ENCODE measurements at places on chromosomes 3 and 15.

- DNase-seq = peak; percentile 82
Observed at GRCh38 chr3:16842272-16843270, 42.2 kb upstream of the PLCL2 start.

- DNase-seq = no peak
Observed at GRCh38 chr3:155809181-155809580, 3.1 kb upstream of the C3orf33 start.

DNA sequence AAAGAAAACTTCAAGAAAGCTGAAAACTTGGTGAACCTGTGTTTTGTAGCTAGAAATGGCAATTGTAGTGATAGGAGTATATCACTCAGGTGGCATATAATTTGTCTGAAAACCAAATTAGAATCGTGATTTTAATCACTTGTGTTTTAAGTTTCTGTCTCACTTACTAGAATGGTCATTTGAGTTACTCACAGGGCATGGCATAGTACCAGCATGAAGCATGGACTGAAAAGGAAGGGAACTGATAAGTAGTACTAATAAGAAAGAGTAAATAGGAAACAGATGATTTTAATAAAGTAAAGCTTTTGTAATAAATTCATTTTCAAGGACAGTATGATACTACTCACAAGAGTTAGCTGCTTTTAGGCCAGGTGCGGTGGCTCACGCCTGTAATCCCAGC is 22.1 kb downstream of the OSBPL11 start:
- no peak for DNase-seq

- no peak for DNase-seq
Observed at GRCh38 chr3:31041161-31041978, 146.9 kb upstream of the GADL1 start.

- DNase-seq = no peak
Observed at GRCh38 chr3:177405191-177405672, 207.9 kb upstream of the TBL1XR1 start.

DNA sequence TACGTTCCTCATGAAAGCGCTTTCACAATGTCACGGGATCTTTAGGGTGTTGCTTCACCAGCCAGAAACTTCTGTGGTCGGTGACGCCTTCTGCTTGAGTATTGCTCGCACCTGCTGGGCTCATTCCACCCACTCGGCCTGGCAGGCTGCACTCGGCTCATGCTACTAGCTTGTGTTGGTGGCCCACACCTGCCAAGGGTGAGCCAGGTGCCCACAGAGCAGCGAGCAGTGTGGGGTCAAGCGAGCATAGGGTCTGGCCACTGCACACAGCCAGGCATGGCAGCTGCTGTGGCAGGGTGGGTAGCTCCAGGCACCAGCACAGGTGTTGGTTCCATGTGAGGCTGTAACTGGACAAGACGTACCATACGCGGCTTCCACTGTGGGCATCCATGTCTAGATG is 202.9 kb upstream of the CADM2 start:
- DNase-seq = no peak

DNA sequence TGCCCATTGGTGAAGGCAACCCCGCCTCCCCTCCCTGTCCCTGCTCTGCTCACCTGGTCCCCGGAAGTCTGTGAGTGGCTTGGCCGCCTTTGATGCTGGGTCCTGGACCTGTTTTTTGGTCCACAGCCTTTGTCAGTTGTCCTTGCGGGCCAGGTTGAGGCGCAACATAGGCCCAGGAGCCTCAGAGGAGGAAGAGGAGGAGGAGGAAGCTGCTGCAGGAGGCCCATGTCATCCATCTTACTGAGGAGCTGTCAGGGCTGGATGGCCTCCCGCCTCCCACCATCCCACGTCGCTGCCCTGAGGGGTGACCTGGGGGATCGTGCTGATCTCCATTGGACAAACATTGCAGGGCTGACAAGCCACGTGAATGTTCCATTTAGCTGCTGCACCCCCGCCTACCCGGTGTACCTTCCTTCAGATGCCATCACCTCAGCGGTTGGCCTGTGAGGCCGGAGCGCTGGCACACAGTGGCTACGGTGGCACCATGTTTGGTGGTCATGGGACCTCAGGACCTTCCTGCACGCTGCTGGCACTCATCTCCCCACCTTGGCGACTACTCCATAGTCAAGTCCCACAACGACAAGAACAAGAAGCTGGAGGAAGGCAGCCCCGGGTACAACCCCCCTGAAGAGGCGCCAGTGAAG is 106.3 kb downstream of the SMAD6 start:
- no peak for DNase-seq

GRCh38 chr3:156030723-156031122 is 89.7 kb upstream of the KCNAB1 start:
- no peak for DNase-seq

- DNase-seq = no peak
Observed at GRCh38 chr15:64990168-64990470, 405 bp upstream of the SPG21 start.

DNA sequence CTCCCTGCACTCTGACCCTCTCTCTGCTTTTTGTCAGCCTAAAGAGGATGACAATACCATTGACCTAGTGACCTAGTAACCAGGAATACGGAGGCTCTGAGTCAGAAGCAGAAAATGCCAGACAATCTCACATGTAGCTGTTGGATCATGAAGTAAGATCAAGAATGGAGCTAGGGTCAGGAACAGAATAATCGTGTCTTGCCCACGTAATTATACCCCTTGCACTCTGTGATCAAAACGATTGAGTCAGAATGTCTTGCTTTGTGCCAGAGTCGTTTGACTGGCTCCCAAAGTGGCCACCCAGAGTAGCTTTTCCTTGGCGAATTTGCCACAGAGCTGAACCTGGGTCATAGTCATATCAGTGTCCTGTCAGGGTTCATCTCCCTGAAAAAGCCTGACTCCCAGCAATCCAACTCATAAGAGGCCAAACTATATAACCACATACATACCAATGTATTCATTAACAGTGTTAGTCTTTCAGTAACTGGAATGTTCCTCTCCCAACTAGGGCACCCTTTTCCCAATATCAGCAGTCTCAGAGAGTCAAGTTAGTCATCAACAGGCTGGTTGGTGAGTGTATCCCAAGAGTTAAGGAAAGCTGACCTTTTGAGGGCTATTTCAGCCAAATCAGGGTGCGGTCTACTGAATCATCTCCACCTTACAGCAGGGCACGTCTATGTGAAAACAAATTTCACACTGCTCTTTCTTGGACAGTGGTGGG is 5.0 kb upstream of the CDV3 start:
- no peak for DNase-seq

DNA sequence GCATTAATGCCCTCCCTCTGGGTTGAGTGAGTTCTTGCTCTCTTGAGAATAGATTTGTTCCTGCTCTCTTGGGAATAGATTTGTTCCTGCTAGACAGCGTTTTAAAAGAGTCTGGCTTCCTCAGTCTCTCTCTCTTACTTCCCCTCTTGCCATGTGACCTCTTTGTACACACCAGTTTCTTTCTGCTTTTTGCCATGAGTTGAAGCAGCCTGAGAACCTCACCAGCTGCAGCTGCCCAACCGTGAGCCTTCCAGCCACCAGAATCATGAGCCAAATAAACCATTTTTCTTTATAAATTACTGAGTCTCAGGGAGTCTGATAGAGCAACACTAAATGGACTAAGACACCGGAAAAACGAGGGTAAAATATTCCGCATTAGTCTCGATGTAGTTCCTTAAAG is 253.6 kb downstream of the CNTN6 start:
- DNase-seq = no peak

DNA sequence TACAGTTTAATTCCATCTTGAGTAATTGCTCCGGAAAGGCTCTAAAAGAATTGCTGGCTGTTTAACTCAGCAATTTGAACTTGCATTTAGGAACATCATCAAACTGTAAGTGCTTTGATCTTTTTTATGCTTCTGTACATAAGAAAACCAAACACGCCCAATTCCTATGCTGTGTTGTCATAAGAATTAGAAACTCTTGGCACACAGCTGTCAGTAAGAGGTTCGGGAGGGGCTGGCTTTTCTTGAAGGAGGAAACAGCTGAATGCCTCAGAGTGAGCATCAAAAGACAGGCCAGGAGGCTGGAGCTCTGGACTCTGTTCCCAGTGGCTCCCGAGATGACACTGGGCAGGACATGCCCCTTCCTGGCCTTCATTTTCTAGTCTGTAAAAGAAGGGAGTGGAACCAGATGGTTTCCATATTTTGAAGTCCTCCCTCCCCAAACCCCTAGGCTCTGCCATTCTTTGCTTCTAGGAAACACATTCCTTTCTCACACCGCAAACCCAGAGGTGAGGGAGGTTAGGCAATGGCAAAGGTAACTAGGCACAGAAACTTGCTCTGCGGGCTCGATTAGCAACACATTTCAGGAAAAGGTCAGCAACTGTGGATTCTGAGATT is 73.7 kb upstream of the DLG1 start:
- no peak for DNase-seq

- DNase-seq = no peak
Observed at GRCh38 chr3:151999936-152000335, 126.5 kb downstream of the SUCNR1 start.

GRCh38 chr3:133354721-133355120 is 45.1 kb upstream of the BFSP2 start:
- DNase-seq = no peak
